ENCODE measurements at places on chromosomes 6 and 20.
A peak's percentile ranks its signal among the peaks of the same experiment; 100 is the strongest.

DNA sequence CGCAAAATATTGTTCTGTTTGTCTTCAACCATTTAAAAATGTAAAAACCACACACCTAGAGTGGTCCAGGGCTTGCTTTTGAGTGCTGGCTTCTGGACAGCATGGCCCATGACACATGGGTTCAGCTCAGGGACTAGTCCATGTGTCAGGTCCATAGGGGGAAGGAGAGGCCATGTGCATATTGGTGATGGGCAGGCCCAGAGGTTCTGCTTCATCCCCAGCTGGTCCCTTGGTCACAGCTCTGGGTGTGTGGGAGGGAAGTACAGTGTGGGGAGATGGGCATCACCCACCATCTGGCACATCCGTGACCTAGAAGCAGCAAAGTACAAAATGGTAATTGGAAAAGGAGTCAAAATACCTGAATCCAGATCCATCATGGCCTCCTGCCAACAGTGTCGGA is 50.7 kb downstream of the STK35 start:
- peak; percentile 33 for DNase-seq

GRCh38 chr6:139037490-139037889 is 8.9 kb downstream of the ABRACL start:
- peak; percentile 72 for DNase-seq

DNA sequence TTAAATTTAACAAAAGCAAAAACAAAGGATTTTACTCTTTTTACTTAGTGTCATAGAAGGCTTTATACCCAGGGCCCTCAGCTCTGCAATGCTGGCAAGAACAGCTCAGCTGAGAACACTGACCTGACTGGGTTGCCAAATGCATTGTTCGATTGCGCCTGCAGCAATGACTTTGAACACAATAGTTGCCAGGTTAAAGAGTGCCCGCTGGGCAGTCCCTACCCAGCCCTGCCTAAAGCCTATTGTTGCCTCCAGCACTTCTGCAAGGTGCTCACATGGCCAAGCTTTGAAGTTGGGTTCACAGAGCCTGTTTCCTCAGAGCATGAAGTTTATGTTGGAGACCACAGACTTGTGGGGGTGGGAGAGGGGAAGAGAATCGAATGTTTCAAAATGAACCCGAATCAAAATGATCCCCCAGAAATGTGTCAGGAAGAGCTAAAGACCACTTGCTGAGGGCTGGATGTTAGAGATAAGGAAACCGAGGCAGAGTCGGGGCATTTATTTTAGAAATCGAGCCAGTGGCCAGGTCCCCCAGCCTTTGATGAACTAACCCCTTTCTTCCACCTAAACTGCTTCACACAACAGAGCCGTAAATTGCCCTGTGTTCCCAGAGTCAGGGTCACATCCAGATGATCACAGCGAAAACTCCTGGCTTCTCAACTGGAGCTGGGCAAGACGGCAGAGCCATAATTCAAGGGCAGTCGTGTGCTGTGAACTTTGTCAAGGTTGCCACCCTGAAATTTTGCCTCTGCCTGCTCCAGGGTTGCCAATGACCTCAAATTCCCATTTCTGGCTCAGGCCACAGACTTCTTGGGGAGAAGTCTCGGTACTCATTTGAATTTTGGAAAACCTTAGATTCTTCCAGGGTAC is 55.0 kb downstream of the FOXA2 start:
- DNase-seq: no peak

GRCh38 chr20:46204594-46205186 is 86.6 kb downstream of the CD40 start:
- DNase-seq: no peak

GRCh38 chr6:16168858-16169257 is 40.0 kb downstream of the MYLIP start:
- DNase-seq: no peak

GRCh38 chr6:148422085-148422484 is 79.4 kb downstream of the SASH1 start:
- DNase-seq: no peak

DNA sequence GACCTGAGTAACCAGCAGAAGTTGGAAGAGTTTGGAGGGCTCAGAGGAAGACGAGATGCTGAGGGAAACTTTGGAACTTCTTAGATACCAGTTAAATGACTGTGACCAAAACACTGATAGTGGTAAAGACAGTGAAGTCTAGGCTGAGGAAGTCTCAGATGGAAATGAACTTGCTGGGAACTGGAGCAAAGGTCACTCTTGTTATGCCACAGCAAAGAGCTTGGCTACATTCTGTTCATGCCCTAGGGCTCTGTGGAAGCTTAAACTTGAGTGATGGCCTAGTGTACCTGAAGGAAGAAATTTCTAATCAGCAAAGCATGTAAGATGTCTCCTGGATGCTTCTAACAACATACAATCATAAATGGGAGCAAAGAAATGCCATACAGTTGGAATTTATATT is 24.7 kb downstream of the WDR27 start:
- DNase-seq: no peak

GRCh38 chr20:28616354-28616753 is 2641.1 kb upstream of the DEFB115 start:
- DNase-seq: no peak

DNA sequence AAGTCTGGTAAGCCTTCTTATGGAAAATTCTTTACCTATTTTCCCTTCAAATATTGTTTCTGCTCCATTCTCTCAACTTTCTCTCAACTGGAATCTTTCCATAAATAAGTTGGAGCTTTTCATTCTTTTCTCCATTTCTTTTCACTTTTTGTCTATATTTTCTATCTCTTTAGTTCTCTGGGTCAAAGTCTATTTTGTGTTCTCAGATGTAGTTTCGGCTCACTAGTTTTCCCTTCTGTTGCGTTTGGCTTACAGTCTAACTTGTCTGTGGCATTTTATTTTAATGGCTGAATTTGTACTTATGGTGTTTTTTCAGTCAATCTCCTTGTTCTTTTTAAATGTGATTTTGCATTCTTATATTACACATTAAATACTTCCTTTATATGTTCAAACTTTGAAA is 14.1 kb upstream of the SLC22A2 start:
- no peak for DNase-seq

- peak; percentile 92 for DNase-seq
These were observed 182.7 kb upstream of the SALL4 start for GRCh38 chr20:51985013-51985415.

DNA sequence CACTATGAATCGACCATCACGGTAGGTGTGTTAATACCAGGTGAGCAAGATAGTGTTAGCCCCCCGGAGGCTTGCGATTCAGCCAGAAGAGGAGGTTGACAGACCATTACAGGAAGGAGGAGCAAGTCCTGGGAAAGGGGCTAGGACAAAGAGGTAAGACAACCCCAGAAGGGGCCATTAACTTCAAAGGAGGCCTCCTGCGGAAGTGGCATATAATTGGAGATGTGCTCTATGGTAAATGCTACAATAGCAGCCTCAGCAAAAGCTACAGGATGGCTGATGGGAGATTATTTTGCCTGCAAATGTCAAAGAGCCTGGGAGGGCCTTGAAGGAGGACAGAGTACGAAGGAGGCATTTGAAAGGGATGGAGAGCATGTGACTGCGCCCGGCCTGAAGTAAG is 108.6 kb upstream of the CITED2 start:
- DNase-seq: no peak

DNA sequence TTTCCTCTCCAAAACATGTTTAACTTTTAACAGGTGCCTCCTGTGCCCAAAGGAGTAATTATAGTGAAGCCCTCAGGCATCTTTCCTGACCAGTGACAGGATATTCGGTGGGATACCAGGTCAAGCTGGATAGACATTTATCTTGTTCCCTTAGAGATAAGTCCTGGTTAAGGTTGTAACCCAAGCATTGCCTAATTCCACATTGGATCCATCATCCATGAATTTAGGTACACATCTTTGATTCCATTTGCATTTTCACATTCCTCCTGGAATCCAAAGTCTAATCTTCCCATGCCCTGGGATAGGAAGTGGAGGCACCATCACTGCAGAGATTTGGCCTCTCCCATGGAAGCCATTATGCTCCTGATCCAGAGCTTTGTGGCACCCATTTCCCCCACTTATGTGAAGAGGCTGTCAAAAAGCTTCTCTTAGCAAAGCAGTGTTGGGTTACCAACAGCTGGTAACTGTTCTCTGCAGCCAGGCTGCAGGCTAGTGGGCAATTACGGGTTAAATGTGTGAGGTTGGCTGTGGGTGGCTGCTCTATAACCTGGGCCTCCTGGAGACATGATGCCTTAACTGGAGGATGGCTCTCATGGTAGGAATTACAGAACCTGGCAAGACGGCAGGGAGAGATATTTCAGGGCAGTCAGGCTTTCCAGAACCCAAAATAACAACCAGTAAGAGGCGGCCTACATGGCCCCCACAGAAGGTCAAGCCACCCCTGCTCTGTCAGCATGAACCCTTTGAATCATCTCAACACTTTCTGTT is 96.9 kb upstream of the VGLL2 start:
- DNase-seq: no peak

GRCh38 chr6:22392711-22393110 is 95.9 kb upstream of the PRL start:
- no peak for DNase-seq

DNA sequence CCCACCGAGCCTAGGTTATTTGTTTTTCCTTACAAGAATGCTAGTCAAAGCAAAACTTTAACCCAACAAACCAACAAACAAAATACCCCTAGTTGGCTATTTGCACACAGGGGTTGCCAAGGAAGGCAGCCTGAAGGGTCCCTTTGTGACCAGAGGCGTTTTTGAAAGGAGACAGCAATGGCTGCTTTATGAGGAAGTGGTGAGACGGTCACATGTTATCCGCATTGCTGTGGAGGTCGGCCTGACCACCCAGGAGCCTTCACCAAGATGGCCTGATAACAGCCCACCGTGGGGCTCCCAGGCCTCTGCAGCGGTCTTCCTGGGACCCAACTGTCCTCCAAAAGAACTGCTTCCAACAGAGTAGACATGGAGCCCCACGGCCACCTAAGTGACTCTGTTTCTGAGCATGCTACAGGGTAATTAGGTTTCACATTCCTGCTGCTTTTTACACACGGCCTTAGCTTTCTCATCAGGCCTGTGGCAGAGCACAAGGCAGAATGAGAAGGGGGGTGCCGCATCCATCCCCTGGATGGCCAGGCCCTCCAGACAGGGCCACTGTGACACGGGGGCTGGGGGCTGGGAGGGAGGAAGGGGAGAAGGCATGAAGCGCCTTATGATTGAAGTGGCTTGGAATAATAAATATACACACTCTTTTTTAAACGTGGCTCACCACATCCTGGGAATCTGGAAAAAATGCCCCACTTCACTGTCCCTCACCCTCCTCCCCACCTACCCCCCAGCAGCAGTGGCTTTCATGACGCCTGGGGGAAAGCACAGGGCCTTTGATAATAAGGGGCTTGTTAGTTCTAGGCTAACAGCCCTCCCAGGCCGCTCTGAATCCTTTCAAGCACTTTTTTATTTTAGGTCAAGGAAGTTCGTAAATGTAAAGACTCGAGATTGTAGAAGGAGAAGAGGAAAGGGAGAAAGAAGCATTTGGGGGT is 86.0 kb downstream of the CLIC5 start:
- no peak for DNase-seq

DNA sequence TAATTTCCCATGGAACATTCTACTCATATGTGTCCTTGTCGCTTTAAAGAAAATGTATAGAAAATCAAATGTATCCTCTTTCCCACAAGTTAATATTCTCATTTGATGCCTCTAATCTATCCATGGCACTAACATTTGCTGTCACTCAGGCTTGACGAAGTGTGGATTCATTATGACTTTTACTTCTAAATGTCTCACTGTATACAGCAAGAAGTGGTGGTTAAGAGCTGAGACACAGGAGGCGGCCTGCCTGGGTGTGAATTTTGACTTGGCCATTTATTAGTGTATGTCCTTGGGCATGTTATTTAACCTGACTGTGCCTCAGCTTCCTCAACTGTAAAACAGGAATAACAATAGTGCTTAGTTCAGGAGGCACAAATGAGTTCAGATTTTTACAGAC is 70.0 kb downstream of the TRMT6 start:
- no peak for DNase-seq

- no peak for DNase-seq
These were observed 17.5 kb downstream of the HMGN4 start for GRCh38 chr6:26555505-26556262.

GRCh38 chr6:111263837-111264236 is 176.5 kb downstream of the SLC16A10 start:
- DNase-seq: peak; percentile 78

DNA sequence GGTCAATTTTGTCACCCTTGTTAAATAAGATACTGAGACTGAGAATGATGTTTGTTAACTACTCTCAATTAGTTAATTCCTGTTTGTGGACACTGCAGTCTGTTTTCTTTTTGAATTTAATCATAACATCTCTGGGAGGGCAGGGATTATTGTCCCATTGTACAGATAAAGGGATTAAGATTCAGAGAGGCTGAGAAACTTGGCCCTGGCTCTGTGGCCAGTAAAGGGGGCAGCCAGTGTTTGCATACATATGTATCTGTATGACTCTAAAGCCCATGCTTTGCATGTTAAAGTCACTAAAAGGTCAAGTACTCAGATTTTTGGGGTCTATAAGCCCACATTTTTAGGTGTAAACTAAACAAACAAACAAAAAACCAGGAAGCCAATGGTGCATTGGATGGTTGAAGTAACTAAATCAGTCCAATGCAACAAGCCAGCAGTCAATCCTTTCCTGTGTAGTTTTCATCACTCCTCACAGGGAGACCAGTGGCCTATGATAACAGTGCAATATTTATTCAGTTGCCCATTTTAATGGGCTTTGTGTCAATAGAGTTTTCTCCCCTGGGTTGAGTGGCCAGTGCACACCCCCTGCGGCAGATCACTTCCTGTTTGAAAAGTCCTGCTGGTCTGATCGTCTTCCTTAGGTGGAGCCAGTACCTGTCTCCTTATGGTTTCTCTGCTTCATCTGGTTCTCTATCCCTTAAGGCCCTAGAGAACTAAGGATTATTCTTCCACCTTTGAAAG is 106.7 kb downstream of the SLX4IP start:
- DNase-seq: no peak

DNA sequence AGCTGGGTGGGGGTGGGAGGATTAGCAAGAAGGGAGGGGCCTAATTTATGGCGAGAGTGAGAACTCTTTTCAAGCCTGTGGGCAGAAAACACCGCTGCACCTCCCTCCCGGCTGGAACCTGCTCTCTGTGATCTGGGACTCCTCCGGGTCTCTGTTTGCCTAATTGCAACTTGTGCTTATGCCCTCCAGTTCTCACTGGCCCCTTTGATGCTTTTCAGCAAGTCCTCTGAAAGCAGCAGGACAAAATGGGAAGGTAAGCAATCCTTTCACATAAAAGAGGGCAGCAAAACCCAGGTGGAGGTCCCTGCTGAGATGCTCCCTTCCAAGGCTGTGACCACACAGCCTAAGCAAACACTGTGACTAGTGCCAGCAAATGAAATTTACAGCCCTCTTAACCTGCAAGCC is 523.0 kb upstream of the FLRT3 start:
- DNase-seq: no peak

DNA sequence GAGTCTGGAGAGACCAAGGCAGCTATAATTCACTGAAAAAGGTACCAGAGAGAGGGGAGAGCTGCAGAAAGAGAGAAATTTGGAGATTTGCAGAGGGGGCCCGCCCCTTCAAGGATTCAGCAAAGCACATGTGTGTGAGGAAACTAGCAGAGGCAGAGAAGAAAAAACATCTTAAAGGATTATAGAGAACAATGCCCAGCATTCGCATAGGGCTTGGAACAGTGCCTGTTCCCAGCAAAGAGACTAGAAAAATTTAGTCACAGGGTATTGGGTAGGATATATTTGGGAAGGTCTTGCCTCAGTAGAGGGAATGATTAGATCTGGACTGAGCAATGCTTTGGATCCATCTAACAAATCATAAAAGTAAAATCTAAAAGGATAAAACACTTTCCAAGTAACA is 44.0 kb downstream of the SRPK1 start:
- no peak for DNase-seq

- no peak for DNase-seq
These were observed 55.3 kb downstream of the ERMARD start for GRCh38 chr6:169806701-169807100.

All from AG20443 (cell line).